ENCODE measurements at places on chromosomes 6 and 20.

DNA sequence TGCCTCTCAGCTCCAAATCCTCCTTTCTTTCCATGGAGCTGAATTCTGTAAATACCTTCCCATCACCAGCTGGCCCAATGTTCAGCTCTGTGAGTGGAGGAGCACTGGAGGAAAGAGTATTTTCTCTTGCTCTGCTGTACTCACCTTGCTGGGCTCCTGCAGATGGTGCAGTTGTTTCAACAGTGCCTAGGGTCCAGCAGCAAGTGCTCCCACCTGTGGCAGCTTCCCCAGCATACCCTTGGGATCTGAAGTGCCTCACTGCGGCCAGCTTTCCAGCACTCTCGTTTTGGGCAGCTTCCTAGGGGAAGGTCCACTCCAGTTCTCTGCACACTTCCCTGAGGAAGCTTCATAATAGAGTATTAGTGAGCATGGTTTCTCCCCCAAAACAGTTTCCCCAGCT, 170.9 kb downstream of the ARHGAP18 start:
- DNase-seq: no peak

DNA sequence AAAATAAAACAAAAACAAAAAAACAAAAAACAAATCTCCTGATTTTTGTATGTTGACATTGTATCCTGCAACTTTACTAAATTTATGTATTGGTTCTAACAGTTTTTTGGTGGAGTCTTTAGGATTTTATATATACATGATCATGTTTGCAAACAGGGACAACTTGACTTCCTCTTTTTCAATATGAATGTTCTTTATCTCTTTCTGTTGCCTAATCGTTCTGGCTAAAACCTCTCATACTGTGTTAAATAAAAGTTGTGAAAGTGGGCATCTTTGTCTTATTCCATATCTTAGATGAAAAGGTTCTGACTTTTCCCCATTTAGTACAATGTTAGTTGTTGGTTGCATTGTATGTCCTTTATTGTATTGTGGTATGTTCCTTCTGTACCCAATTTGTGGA, 261.7 kb upstream of the NOX3 start:
- no peak for DNase-seq

- no peak for DNase-seq
Measured at GRCh38 chr6:120935016-120935415, 399.3 kb downstream of the TBC1D32 start.

- DNase-seq: no peak
Measured at GRCh38 chr20:54514028-54514607, 38.7 kb downstream of the DOK5 start.

- DNase-seq: no peak
Measured at GRCh38 chr6:35248300-35248699, 11.2 kb upstream of the ZNF76 start.

GRCh38 chr6:56424064-56424463, 176.7 kb upstream of the COL21A1 start:
- no peak for DNase-seq

- no peak for DNase-seq
Measured at GRCh38 chr6:157638779-157639178, 184.3 kb upstream of the SNX9 start.

DNA sequence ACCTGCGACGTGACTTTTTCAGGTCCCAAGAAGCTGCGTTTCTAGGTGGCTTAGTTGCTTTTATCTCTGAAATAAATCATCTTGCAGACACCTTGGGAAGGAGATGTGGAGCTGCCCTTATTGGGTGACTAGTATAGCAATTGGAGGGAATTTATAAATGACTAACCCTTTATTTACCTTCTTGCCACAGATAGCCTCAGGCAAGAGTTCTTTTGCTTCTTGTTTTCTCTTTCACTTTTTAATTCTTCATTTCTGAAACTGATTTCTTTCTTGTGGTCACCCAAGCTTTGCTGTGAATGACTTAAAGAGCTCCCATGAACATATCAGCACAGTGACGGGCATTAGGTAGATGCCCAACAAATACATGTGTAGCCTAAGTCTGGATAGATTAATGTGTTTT, 3.0 kb downstream of the ADGRF4 start:
- DNase-seq: no peak

DNA sequence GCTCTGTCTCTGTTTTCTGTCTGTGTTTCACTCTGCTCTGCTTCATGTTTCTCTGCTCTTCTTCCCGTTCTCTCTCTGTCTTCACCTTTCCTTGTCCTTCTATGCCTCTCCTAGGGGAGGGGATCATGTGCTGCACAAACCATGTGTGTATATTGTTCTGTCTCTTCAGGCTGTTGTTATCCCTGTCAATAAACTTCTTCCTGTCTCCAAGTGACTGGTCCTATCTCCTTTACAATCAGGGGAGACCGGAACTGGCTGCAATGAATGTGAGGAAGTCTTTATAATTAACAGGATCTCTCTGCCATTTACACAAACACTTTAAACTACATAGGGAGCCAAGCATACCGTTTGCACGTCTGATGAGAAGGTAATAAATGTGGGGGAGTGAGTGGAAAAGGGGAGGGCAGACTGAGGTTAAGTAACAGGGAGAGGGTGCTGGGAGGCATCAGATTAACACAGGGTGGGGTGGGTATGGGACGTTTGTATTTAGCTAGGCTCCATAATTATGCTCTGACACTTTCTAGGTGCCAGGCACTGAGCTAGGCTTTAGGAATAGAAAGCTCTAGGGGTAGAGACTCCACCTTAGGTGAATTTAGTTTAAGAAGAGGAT, 626.1 kb downstream of the DHX35 start:
- DNase-seq: no peak

GRCh38 chr6:119717942-119718341, 368.4 kb upstream of the MAN1A1 start:
- no peak for DNase-seq

GRCh38 chr20:2919518-2920245, 46.4 kb downstream of the PTPRA start:
- DNase-seq: no peak

DNA sequence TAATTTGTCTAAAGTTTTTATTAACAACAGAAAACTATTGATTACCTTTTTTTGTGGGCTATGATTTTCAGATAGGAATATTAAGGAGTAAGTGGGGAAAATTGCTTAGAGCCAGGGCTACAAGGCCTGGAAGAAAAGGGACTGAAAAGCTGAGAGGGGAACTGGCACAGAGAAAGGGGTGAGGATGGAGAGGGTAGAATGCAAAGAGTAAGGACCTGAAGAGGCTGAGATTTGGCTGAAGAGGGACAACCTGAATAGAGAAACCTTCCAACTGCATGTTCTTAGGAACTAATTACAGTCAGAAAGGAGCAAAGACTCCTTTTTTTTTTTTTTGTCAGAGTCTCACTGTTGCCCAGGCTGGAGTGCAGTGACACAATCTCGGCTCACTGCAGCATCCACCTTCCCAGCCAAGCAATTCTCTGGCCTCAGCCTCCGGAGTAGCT, 16.7 kb downstream of the BTN2A1 start:
- DNase-seq: no peak

- no peak for DNase-seq
Measured at GRCh38 chr6:91449539-91449938, 862.7 kb upstream of the MAP3K7 start.

GRCh38 chr6:170402318-170403040, 95.9 kb downstream of the FAM120B start:
- no peak for DNase-seq

- DNase-seq: no peak
Measured at GRCh38 chr20:48945840-48946514, 24.5 kb downstream of the ARFGEF2 start.
